Astrocyte of the cerebellum (primary cell): ENCODE measurements at places on chromosomes 11 and 22.
A peak's percentile ranks its signal among the peaks of the same experiment; 100 is the strongest.

DNA sequence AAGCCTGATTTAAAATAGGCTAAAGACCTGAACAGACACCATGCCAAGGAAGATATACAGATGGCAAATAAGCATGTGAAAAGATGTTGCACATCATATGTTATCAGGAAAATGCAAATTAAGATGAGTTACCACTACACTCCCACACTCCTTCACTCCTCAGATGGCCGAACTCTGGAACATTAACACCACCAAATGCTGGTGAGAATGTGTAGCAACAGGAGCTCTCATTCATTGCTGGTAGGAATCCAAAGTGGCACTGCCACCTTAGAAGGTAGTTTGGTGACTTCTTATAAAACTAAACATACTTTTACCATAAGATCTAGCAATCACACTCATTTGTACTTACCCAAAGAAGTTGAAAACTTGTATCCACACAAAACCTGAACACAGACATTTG, 2047.3 kb downstream of the LRRC4C start:
- no peak for DNase-seq

- DNase-seq = no peak
These were observed 138.8 kb downstream of the ARHGAP20 start for GRCh38 chr11:110573411-110573810.

- no peak for DNase-seq
These were observed 16.7 kb downstream of the XRRA1 start for GRCh38 chr11:74932169-74932568.

DNA sequence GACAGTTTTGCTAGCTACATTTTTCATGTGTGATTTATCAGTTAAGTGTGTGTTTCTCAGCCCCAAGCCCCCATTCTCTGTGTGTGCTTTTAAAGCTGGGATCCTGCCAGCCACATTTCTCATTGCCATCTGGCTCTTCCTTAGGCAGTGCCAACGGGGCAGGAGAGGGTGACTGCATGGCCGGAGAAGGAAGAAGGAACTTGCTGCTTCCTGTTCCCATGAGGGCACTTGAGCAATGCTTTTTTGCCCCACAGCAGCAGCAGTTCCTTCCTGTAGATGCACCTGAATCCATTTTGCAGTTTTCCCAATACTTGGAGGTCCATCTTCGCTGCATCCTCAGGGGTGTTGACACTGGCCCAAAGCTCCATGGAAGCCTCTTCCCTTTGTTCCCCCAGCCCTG, 37.5 kb downstream of the TNRC6B start:
- DNase-seq = no peak

GRCh38 chr11:62965574-62965973, 19.2 kb downstream of the SLC22A6 start:
- DNase-seq = no peak

GRCh38 chr22:49727881-49728569, 99.6 kb downstream of the BRD1 start:
- DNase-seq = no peak

GRCh38 chr22:26707581-26707980, 50.2 kb downstream of the MIAT start:
- DNase-seq = no peak

- no peak for DNase-seq
These were observed 5.0 kb downstream of the TNNI2 start for GRCh38 chr11:1843796-1844195.

DNA sequence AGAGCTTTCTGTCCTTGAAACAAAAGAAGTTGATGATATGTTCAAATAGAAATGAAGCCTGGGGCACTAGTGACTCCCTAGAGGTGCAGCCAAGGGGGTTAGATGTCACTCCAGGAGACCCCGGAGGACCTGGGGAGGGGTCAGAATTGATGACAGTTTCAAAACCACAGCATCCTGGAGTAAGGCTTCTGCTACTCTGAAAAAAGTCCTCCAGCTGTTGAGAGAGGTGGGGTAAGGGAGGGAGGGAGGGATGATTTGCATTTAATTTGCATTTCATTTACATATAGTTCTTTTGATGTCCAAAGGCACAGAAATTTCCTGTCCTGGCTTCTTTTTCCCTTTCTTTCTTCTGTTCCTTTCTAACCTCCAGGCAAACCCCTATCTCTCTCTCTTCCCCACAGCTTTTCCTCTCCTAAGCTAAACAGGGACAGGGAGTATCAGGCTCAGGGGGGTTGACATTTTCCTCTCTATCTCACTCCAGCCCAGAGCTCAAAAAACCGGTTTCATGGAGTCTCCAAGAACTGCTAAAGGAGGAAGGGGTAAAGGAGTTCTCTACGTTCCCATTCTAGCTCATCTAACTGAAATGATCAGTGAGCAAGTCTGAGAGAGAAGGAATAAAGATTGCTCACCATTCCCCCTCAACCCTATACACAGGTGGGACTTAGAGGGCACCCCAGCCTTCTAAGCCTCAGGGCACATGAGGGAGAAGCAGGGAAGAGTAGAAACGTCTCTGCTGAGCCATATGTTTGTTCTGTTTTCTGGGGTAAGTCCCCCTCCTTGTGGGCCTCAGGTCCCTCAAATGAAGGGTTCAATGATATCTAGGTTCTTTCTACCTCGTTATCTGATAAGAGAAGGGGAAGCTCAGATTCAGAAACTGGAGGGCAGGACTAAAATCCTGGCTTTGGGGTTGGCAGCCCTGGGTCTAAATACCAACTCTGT, 3.5 kb upstream of the POU2F3 start:
- no peak for DNase-seq

GRCh38 chr11:1458340-1459218, 28.0 kb downstream of the MOB2 start:
- DNase-seq = no peak

- DNase-seq = no peak
These were observed 58.4 kb upstream of the RCN1 start for GRCh38 chr11:32032478-32032877.

- no peak for DNase-seq
These were observed 24.5 kb downstream of the INSC start for GRCh38 chr11:15139096-15139770.

DNA sequence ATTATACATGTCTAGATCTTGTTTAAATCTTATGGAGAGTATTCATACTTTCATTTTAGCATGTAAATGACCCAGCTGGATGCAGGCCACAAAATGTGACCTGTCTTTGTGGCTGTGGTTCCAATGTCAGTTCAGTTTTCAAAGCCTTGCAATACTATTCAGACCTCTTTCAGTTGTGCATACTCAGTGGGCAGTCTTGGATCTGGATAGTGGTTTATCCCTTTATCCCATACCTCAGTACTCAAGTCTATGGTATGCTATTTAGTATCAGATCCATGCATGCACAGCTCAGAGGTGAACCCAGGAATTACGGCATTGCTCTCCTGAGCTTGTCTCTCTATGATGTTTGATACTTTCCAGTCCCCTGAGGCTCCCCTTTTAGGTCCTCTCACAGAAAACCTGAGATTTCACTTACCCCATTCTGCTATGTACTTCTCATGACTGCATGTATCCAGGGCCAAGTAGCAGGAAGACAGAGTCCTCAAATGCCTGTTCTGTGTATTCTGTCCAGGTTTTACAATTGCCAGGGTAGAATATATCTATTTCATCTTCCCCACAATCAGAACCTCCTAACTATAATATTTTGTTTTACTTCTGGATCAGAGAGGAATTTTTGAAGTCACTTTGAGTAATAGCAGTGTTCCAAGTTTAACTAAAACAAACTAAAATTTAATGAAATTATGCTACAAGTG, 6.9 kb upstream of the P4HA3 start:
- peak; percentile 89 for DNase-seq
